ENCODE measurements at places on chromosomes 4 and X.

DNA sequence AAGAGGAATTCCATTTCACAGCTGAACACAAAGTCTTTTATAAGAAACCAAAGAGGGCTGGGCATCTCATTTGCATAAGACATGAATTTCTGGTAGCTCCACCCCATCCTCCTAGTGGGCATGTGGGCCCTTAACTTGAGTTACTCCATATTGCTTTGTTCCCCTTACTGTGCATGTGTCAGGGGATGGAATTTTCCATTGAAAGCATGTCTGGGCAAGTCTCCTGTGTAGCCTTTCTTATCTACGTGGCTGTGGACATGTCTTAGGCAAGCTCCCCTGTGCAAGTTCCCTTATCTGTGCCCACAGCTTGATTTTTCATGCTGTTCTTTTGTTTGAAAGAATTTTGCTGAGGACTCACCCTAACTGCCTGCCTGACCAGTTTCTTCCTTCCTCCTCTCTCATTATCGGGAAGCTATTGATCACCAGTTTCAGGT, 123.5 kb upstream of the JADE1 start:
- DNase-seq: no peak

- DNase-seq: no peak
These were observed 579 bp downstream of the IL3RA start for GRCh38 chrX:1336948-1337779.

DNA sequence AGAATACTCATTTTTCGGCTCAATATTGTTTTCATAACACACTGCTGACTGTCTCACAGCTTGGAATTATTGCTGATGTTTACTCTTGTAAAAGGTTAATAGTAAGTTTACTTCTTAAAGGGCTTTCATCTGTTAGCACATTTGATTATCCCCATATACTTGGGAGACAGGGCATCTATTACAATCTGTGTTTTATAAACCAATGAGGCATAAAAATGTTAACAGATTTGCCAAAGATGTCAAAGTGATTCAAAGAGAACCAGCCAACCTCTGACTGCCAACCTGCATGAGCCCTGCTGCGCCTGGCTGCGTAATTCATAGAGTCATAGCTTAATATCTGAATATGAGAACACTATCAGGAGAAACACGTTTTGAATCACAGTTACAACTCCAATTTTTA, 665.6 kb downstream of the TRIML1 start:
- no peak for DNase-seq

- no peak for DNase-seq
These were observed 42.7 kb upstream of the MGST2 start for GRCh38 chr4:139622901-139623381.

GRCh38 chr4:45518832-45519231, 605.0 kb downstream of the GABRG1 start:
- DNase-seq: no peak

- no peak for DNase-seq
These were observed 12.4 kb downstream of the NSD2 start for GRCh38 chr4:1883583-1883982.

GRCh38 chr4:101205916-101206315, 141.4 kb downstream of the PPP3CA start:
- DNase-seq: peak; percentile 24

DNA sequence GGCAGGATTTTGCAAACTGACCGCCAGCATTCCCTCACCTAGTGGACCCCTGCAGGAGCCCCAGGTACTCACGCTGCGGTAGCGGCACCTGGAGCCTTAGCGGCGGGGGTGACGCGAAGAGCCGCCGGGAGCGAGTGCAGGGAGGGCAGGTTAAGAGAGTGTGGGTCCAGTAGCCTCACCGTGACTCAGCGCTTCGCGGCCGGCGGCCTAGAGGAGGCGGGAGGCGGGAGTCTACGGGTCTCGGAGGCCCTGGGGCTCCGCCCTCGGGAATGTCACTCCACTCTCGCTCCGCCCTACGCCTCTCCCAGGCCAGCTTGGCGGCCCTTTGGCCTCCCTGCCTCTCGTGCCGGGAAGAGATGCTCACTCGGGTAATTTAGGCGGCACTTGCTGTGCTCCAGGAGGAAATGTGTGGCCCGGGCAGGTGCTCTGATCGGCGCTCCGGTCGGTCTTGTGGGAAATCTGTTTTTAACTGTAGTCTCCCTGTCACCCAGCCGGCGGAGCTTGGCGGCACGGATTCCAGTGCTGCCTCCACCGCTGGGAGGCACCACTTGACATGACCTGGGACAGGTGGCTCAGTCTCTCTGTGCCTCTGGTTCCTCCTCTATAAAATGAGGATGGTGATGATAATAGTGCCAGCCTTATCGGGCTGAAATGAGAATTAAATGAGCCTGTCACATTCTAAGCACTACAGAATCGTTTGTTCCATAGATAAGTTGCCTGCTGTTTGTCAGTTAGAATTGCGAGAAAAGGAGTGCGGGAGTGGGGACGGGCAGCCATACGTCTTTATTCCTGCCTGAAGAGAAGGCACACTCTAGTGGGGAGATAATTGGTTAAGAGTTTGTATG, at the start of gene PIR:
TSS of gene PIR (minus strand) at position 216 of the 845 bp plus-strand sequence. CDS start 2,076 bp downstream, outside the sequence.
- peak; percentile 13 for DNase-seq

DNA sequence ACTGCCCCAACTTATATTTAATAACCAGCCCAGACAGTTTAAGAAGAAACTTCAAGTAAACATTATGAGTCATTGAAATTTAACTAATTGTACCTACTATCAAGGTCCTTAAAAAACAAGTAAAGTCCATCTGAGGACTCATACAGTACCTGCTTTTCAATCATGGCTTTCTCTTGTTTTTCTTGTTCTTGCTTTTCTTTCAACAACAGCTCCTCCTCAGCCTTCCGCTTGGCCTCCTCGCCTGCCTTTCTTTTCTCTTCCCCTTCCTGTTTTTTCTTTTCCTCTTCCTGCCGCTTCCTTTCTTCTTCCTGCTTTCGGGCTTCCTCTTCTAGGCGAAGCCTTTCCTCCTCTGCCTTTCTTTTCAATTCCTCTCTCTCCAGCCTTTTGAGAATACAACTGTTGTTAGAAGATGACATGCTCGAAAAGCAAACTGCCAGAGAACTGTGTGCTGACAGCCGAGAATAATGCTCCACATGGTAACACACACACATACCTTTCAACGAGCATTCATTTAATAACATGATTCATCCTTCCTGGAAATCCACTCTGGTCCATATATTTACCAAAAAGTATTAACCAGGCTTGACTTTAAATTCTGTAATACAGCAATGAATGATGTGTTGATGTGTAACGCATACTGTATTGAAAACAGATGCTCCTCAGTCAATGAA, 25.2 kb upstream of the BCLAF3 start:
- no peak for DNase-seq

DNA sequence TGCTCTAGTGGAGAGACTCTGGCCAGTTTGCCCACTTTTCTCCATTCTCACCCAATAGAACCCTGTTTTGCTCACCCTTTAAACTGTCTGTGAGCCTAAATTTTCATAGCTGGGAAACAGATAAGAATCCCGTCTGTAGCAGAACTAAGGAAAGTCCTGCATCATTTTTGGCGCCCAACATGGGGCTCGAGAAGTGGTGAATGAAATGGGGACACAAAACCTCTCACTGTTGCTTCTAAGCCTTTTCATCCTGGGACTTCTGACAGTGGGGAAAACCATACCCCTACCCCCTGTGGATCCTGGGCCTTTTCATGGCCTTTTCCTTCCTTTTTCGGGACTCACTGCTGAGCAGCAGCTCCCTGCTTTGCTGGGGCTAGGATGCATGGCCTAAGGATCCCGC, 189.9 kb downstream of the INPP4B start:
- peak; percentile 5 for DNase-seq

Measured in activated CD4-positive, alpha-beta T cell treated with anti-CD3 and anti-CD28 coated beads, Interleukin-2, amount 50 U/mL, for 4 hours (primary cell).